ENCODE measurements at places on chromosomes 3 and 15.
A peak's percentile ranks its signal among the peaks of the same experiment; 100 is the strongest.

- H3K36me3 ChIP-seq = peaks cover 11% of the 10 kb centered on the region
- peak overlapping the region; percentile 55 for H3K27ac ChIP-seq
- no peak overlapping the region for H3K4me3 ChIP-seq
- peaks cover 7% of the 10 kb centered on the region for H3K4me1 ChIP-seq
Measured at GRCh38 chr3:48628277-48629017, 6.8 kb downstream of the SLC26A6 start.

DNA sequence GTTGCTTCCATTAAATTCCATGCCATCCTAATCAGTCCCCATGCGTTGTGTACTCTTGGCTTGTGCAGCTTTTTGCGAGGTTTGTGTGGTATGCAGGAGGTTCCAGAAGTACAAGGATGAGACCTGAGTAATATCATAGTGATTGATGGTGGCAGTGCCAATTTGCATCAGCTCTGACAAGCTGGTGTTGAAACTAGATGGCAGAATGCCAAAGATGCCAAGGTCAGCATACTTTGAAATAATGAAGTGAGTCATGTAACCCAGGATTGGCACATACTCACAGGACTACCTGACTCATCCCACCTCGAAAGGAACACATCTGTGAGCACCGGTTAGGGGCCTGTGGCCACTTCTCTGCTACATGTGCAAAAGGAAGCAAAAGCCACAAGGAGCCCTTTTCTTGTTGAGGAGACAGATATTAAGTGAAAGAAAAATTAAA is 14.3 kb downstream of the KAT2B start:
- no peak overlapping the region for H3K27ac ChIP-seq
- H3K4me3 ChIP-seq = no peak overlapping the region
- H3K27me3 ChIP-seq = no peaks in the 10 kb centered on the region
- DNase-seq = peak; percentile 77

DNA sequence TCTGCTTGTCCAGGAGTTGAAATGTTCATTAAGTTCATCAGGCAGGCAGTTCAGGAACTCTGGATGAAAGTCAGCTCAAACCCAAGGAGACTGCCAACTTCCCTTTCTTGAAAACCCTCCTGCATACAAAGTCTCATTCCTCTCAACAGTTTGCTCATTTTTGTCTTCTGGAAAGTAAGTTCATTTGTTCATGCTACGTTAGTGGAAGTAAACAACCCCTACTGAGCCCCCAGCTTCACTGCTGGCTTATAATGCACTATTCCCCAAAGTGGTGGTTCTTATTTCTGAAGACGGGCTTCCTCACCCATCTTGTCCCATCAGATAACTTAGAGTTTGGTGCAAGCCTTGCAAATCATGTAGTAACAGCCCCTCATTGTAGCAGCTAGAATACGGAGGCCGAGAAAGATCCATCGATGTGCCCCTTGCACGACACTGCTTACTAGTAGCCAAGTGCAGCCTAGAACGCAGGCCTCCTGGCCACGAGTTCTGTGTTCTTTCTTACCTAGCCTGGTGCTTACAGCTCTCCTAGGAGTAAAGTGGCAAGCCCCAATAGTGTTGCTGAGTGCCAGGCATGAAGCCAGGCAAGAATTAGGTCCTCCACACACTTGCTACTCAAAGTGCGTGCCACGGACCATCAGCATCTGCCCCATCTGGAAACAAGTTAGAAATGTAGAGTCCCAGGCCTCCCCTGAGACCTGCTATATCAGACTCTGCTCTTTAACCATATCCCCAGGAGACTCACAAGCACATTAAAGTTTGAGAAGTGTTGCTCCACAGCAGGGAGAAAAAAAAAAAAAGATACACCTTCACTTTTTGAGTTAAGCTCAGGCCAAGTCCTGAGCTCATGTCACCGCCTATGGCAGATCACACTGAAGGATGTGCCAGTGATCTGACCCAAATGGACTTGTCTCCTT is 82.5 kb downstream of the RFTN1 start:
- H3K4me1 ChIP-seq = peaks cover 36% of the 10 kb centered on the region
- H3K27me3 ChIP-seq = no peaks in the 10 kb centered on the region
- peaks cover 20% of the 10 kb centered on the region for H3K36me3 ChIP-seq
- peak overlapping the region; percentile 7 for H3K27ac ChIP-seq
- no peak overlapping the region for H3K4me3 ChIP-seq
- DNase-seq = no peak

DNA sequence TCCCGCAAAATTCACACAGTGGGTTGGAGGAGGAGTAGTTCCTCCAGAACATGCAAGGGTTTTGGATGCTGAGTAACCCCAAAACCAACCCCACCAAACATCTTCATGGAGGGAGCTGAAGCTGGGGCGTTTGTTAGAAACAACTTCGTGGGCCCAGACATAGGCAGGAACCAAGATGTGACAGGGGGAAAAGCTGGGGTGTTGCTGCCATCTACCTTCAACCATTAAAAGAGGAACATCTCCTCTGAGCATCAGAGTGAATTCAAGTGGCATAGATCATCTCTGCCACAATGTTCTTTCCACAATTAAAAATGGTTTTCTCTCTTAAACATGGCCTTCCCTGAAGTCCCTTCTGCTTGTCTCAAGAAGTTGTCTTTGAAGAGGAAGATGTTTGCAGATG is 20.5 kb downstream of the SIDT1 start:
- H3K27ac ChIP-seq = peak overlapping the region; percentile 7
- peaks cover 23% of the 10 kb centered on the region for H3K4me1 ChIP-seq
- H3K27me3 ChIP-seq = no peaks in the 10 kb centered on the region
- DNase-seq = peak; percentile 10
- H3K4me3 ChIP-seq = no peak overlapping the region
- peaks cover 16% of the 10 kb centered on the region for H3K36me3 ChIP-seq

- H3K4me1 ChIP-seq = no peaks in the 10 kb centered on the region
- H3K27ac ChIP-seq = no peak overlapping the region
- no peak for DNase-seq
- no peaks in the 10 kb centered on the region for H3K36me3 ChIP-seq
- H3K4me3 ChIP-seq = no peak overlapping the region
- peaks cover 27% of the 10 kb centered on the region for H3K27me3 ChIP-seq
Measured at GRCh38 chr3:68893600-68894239, 38.6 kb downstream of the TAFA4 start.

GRCh38 chr15:89112341-89112971 is 24.2 kb downstream of the ABHD2 start:
- H3K4me1 ChIP-seq = peaks cover 12% of the 10 kb centered on the region
- peak overlapping the region; percentile 59 for H3K27ac ChIP-seq
- DNase-seq = no peak
- H3K27me3 ChIP-seq = no peaks in the 10 kb centered on the region

GRCh38 chr3:193712938-193713337 is 119.9 kb downstream of the OPA1 start:
- no peak overlapping the region for H3K27ac ChIP-seq
- H3K4me1 ChIP-seq = no peaks in the 10 kb centered on the region
- DNase-seq = no peak
- H3K27me3 ChIP-seq = no peaks in the 10 kb centered on the region
- H3K4me3 ChIP-seq = no peak overlapping the region
- H3K36me3 ChIP-seq = no peaks in the 10 kb centered on the region

DNA sequence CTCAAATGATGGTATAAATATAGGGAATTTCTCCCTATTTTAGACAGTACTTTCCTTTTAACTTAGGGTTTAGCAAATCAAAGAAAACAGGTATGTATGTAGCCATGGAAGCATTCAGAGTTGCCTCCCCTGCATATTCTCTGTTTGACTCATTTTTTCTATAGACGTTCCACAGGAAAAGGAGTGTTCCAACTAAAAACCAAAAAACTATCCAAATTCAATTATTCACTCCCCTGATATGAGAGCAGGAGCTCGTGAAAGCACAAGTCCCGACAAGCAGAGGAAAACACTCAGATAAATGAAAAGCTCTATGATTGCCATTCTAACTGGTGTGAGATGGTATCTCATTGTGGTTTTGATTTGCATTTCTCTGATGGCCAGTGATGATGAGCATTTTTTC is 119.5 kb downstream of the FRMD5 start:
- H3K27ac ChIP-seq = no peak overlapping the region
- no peak for DNase-seq
- peaks cover 36% of the 10 kb centered on the region for H3K27me3 ChIP-seq
- no peaks in the 10 kb centered on the region for H3K4me1 ChIP-seq

GRCh38 chr3:58326267-58326900 is 6.3 kb upstream of the PXK start:
- H3K4me3 ChIP-seq = no peak overlapping the region
- peak overlapping the region; percentile 60 for H3K27ac ChIP-seq
- peaks cover 4% of the 10 kb centered on the region for H3K36me3 ChIP-seq
- DNase-seq = no peak

- H3K27ac ChIP-seq = no peak overlapping the region
- H3K4me3 ChIP-seq = no peak overlapping the region
- no peaks in the 10 kb centered on the region for H3K36me3 ChIP-seq
- H3K4me1 ChIP-seq = no peaks in the 10 kb centered on the region
- no peaks in the 10 kb centered on the region for H3K27me3 ChIP-seq
- no peak for DNase-seq
Measured at GRCh38 chr3:61186030-61186429, 65.2 kb downstream of the FHIT start.

GRCh38 chr15:65100442-65100841 is 14.6 kb downstream of the UBAP1L start:
- peaks cover 9% of the 10 kb centered on the region for H3K4me1 ChIP-seq
- H3K27ac ChIP-seq = no peak overlapping the region
- H3K27me3 ChIP-seq = no peaks in the 10 kb centered on the region
- H3K4me3 ChIP-seq = no peak overlapping the region
- peaks cover 27% of the 10 kb centered on the region for H3K36me3 ChIP-seq

DNA sequence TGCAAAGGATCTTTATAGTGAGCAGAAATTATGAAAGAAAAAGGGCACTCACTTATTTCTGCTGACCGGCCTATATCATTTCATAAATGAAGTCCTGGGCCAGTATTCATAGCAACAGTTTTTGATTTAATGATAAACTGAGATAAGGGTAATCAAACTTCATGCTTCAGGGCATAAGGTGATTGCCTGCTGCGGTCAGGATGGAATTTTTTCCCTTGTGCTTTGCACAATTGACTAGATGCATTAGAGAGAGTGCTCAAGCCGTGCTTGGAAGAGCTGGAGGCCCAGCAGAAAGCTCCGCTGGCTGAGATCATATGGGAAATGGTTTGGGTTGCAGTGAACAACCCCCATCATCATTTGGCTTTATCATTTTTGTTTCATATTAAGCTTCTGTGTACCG is 10.4 kb downstream of the SEMA6D start:
- H3K27ac ChIP-seq = no peak overlapping the region
- H3K27me3 ChIP-seq = peaks cover 10% of the 10 kb centered on the region
- no peaks in the 10 kb centered on the region for H3K36me3 ChIP-seq
- H3K4me3 ChIP-seq = no peak overlapping the region
- H3K4me1 ChIP-seq = no peaks in the 10 kb centered on the region

DNA sequence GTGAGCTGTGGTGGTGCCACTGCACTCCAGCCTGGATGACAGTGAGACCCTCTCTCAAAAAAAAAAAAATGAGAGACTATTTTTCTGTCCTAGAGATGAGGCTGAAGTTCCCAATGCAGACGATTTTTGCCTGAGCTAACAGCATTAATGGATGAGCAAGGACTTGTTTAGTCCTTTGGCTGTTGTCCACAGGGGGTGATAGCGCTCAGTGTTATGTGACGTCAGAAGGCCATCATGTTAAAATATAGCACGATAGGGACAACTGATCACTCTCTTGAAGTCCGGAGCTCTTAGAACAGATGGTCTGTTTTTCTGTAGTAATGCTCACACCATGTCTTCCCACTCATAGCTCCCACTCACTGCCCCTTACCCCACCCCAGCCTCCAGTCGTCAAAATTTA is 6.8 kb downstream of the TRNT1 start:
- H3K27ac ChIP-seq = peak overlapping the region; percentile 74
- H3K4me3 ChIP-seq = no peak overlapping the region
- DNase-seq = no peak
- H3K4me1 ChIP-seq = peaks cover 24% of the 10 kb centered on the region
- peaks cover 44% of the 10 kb centered on the region for H3K36me3 ChIP-seq

- no peak within 1 kb of the TSS for H3K4me3 ChIP-seq
- peaks cover 31% of the 10 kb centered on the region for H3K36me3 ChIP-seq
- no peak for DNase-seq
- no peaks in the 10 kb centered on the region for H3K27me3 ChIP-seq
Measured at GRCh38 chr3:52225452-52226228, at the start of gene TLR9. TSS of gene TLR9 (minus strand) at chr3:52225645. CDS start at chr3:52225529, 116 bp downstream.

GRCh38 chr15:68318931-68319909 is 41.7 kb downstream of the FEM1B start:
- no peak overlapping the region for H3K27ac ChIP-seq
- no peaks in the 10 kb centered on the region for H3K4me1 ChIP-seq
- no peak for DNase-seq
- no peak overlapping the region for H3K4me3 ChIP-seq
- peaks cover 7% of the 10 kb centered on the region for H3K36me3 ChIP-seq

- H3K4me3 ChIP-seq = no peak overlapping the region
- no peaks in the 10 kb centered on the region for H3K27me3 ChIP-seq
- no peaks in the 10 kb centered on the region for H3K36me3 ChIP-seq
- no peak overlapping the region for H3K27ac ChIP-seq
- no peaks in the 10 kb centered on the region for H3K4me1 ChIP-seq
Measured at GRCh38 chr3:117010318-117010717, 300.7 kb downstream of the TUSC7 start.

- H3K4me3 ChIP-seq = no peak overlapping the region
- H3K27ac ChIP-seq = no peak overlapping the region
- H3K36me3 ChIP-seq = peaks cover 3% of the 10 kb centered on the region
- DNase-seq = no peak
Measured at GRCh38 chr3:48278884-48279559, 38.1 kb downstream of the ZNF589 start.

DNA sequence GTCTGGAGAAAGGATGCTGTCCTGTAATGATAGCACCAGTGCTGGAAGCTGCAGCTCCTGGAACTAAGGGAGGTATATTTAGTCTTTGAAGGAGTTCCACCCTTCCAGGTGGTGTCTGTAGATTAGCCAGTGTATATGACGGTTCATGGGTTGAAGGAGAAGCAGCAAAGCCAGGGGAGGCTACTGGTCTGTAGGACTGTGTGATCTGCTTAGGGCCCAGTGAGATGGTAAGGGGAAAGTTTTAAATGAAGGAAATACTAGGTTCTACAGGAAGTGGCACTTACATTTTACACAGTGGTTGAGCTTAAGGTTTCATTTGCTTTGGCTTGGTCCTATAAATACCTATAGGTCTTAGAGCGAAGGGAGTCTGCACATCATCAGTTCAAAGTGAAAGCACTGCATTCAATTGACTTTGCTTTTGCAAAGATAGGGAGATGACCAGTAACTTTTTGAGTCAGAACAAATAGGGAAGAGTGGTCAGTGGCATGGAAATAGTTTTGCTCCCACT is 5.6 kb downstream of the SLC25A38 start:
- peaks cover 49% of the 10 kb centered on the region for H3K4me1 ChIP-seq
- peaks cover 57% of the 10 kb centered on the region for H3K36me3 ChIP-seq
- H3K4me3 ChIP-seq = peak overlapping the region; percentile 33

- H3K4me1 ChIP-seq = peaks cover 14% of the 10 kb centered on the region
- no peak overlapping the region for H3K27ac ChIP-seq
- no peak overlapping the region for H3K4me3 ChIP-seq
- no peak for DNase-seq
- H3K36me3 ChIP-seq = peaks cover 7% of the 10 kb centered on the region
- H3K27me3 ChIP-seq = no peaks in the 10 kb centered on the region
Measured at GRCh38 chr3:188455748-188456147, 301.8 kb downstream of the LPP start.

- DNase-seq = peak; percentile 45
- H3K36me3 ChIP-seq = peaks cover 16% of the 10 kb centered on the region
- H3K4me1 ChIP-seq = peaks cover 45% of the 10 kb centered on the region
- H3K27me3 ChIP-seq = no peaks in the 10 kb centered on the region
- H3K4me3 ChIP-seq = peak within 1 kb of the TSS; percentile 92
Measured at GRCh38 chr3:32391643-32392535, at the start of gene CMTM7. TSS of gene CMTM7 (plus strand) at chr3:32391853. CDS start at chr3:32391907, 54 bp downstream.
